ENCODE measurements at places on chromosomes 11 and 22.

DNA sequence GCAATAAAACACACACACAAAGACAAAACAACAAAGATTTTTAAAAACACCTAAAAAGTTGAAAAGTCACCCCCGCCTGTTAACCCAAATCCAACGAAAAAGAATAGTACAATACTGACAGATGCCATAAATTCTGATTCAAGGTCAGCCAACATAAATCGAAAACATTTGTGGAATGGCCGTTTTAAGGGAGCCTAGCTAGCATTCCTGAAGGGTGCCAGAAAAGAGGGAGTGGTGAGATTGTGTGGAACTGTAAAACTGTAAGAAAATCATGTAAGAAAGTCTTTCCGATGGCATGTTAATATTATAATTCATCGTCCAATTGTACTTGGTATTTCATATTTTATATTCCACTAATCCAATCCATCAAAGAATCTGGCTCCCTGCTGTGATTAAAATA, 75.1 kb downstream of the RAB38 start:
- DNase-seq, result no peak

- no peak for DNase-seq
These were observed 212.4 kb upstream of the SESN3 start for GRCh38 chr11:95443386-95443785.

DNA sequence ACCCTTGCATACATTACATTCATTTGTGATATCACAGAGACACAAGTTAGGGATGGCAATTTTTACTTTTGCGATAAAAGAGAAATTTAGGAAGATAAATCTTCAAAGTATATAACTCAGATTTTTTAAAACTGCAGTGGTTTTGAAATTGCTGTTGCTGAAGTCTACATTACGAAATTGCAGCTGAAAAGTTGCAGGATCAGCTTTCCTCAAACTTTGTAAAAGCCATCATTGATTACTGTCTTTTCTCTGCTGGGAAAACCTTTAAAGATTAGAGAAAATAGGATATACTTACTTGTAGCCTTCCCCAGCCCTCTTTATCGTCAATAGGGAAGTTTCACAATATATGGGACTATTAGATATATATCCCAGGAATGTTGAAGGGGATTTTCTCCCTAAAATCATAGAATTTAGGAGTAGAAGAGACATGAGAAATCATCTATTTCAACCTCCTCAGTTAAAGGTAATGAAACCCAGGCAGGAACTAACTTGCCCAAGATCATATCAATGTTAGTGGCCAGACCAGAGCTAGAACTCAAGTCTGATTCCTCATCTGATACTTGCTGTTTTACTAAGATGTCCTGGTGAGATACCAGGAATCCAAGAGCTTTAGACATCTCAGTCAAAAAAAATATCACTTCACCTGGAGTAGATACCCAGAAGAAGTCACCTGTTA, 10.4 kb upstream of the AGBL2 start:
- no peak for DNase-seq

- DNase-seq, result no peak
These were observed 29.5 kb downstream of the RCOR2 start for GRCh38 chr11:63887386-63887999.

DNA sequence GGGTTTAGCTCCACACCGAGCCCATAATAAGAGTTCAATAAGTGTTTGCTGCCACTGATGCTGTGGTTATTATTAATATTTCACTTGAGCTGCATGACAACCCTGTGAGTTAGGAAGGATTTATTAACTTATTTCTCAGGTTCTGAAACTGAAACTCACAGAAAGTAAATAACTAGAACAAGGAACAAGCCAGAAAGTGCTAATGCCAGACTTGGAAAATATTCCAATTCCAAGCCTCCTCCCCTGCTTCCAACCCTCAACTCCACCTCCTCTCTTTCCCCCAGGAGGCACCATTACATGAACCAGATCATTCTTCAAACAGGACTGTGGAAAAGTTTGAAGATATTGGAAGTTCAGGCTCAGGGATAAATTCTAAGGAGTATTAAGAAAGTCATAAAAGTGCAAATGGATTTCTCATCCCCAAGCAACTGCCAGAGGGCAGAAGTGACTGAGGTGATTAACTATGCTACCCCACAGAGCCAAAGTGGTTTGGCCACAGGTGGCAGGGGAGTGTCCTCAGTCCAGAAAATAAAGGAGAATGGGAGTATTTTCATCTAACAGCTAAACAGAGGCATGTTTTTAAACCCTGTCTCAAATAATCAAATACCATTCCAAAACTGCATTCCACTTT, 3.2 kb upstream of the FJX1 start:
- DNase-seq, result no peak

DNA sequence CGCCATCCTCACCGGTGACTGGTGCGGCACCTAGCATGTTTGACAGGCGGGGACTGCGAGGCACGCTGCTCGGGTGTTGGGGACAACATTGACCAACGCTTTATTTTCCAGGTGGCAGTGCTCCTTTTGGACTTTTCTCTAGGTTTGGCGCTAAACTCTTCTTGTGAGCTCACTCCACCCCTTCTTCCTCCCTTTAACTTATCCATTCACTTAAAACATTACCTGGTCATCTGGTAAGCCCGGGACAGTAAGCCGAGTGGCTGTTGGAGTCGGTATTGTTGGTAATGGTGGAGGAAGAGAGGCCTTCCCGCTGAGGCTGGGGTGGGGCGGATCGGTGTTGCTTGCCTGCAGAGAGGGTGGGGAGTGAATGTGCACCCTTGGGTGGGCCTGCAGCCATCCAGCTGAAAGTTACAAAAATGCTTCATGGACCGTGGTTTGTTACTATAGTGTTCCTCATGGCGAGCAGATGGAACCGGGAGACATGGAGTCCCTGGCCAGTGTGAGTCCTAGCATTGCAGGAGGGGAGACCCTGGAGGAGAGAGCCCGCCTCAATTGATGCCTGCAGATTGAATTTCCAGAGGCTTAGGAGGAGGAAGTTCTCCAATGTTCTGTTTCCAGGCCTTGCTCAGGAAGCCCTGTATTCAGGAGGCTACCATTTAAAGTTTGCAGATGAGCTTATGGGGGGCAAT, 1.1 kb downstream of the NEAT1 start:
- DNase-seq, result no peak

DNA sequence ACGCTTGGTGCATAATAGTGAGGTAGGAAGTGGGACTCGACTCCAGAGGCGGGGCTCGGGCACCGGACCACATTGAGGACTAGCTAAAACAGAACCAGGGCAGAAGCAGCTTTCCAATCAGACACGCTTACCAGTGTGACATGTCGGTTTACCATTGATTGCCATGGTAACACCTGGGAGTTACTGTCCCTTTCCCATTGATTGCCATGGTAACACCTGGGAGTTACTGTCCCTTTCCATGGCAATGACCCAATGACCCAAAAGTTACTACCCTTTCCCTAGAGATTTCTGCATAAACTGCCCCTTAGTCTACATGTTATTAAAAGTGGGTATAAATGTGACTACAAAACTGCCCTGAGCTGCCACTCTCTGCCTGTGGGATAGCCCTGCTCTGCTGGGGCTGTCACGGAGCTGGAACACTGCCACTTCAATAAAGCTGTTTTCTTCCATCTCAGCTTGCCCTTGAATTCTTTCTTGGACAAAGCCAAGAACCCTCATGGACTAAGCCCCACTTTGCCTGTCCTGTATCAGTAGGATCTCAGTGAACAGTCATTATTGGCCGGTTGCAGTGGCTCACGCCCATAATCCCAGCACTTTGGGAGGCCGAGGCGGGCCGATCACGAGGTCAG, 77.4 kb upstream of the CRYBB3 start:
- no peak for DNase-seq

DNA sequence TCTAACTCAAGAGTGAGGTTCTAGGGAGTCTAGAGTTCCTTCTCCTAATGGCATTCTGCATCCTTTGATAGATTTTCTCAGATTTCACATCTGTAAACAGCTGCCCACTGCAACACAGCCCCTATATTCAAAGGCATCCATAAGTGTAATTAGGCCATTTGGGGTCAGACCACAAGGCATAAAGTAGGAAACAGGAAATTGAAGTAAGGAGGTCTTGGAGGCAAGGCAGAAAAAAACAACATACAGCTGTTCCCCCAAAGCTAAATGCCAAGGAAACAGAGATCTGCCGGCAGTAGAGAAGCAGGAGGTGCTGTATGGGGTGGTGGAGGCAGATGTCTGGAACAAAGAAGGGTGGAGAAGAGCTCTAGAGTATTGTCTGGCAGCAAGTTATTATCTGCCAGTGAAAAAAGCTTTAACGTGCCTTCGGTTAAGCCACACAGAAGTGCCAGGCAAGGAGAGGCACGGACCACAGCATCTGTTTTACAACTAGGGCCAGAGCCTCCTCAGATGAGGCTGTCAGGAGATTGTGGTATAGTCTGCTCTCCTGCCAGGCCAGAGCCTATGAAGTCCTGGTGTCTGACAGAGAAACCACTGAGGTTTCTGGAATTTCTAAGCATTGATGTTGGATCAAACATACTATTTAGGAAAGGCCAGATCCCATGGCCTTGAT, 100.2 kb upstream of the CHRM4 start:
- no peak for DNase-seq

DNA sequence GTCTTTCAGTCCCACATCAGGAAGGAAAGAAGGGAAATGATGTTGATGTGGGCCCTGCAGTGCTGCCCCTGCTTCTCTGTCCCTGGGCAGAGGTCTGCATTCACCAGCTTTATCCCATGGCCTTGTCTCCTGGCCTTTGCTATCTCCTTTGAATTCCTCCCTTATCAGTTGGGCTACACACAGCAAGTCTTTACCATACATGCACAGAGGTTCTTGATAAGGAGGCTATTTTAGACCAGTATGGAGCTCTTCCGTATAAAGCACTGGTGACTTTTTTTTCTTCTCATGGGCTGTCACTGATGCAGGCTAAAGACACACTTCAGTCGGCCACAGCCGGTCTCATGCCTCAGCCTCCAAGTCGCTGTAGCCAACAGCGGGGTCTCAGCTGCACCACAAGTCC, 20.2 kb downstream of the MYO18B start:
- no peak for DNase-seq

- DNase-seq, result no peak
These were observed 53.0 kb downstream of the KREMEN1 start for GRCh38 chr22:29125844-29126243.

DNA sequence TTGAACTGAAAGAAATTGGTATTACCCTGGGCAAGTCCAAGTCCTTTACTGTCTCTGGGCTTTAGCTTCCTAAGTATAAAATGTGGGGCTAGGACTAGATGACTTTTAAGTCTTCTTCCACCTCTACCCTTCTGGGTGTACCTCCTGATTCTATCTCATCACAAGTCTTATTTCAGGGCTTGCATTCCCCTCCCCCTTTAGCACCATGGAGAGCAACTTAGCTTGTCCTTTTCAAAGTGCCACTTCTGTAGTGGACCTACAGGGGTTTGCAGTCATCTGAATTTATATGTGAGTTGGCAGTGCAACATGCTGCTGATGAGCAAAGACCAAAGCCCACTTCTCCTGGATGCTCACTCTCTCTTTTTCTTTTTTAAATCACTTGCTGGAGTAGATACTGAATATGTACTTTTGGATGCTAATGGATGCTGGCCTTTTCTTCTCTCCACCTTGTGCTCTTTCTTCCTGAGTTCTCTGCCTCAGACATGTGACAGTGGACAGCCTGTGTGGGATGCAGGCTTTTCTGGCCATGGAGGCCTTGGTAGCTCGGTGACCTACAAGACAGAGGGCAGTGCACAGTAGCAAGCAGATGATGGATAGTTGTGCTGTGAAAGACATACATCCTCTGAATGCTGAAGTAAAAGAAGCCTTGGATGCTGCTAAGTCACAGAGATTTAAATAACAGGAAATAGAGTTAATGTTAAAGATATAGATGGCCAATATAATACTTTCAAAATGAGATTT, 185.0 kb downstream of the NELL1 start:
- DNase-seq, result no peak

DNA sequence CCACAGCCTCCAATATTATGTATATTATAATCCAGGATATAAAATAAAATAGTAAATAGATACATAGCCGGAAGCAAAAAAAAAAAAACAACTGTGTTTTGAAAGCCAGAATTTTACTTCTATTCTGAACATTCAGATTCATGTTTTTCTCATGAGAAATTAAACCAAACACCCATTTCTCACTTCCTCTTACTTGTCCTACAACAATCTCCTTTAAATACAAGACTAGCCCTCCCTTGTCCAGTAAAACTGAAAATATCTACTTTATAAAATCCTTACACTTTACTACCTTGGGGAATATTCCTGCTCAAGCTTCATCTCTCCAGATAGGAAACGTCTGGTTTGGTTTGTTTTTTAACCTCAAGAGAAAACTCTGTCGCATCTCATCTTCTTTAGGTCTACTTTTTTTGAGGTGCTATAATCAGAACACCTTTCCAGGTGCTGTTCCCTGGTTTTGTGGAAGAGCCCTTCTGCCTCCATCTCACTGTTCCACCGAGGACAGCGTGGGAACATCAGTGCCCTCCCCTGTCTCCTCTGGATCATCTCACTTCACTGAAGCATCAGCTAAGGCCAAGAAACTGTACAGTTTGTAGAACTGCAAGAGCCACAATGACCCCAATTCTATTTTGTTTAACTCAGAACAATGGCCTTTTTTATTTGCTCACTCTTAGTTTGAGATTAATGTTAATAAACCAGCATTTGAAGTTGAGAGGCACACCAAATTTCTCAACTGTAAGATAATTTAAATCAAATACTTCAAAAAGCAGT, 82.0 kb upstream of the ARHGAP32 start:
- DNase-seq, result no peak

DNA sequence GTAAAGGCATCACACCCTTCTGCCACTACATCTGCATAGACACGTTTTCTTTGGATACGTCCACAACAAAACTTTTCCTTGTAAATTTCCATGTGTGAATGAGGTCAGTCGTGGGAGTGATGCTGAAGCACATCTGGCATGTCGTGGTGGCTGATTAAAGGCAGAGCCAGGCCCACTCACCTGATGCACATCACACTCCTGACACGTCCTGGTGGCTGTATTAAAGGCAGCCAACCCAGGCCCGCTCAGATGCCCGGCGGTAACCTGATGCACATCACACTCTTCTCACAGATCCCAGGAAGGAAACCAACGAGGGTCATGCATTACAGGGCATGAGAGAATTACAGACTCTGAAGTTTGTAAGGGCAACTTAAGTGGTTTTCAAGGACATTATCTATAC, 321.6 kb upstream of the B3GAT1 start:
- no peak for DNase-seq

- DNase-seq, result peak; percentile 53
These were observed 253.7 kb upstream of the CHORDC1 start for GRCh38 chr11:90476442-90477007.

GRCh38 chr11:123365955-123366354, 64.1 kb upstream of the GRAMD1B start:
- no peak for DNase-seq

- DNase-seq, result no peak
These were observed 33.9 kb upstream of the PANX2 start for GRCh38 chr22:50136581-50137015.

DNA sequence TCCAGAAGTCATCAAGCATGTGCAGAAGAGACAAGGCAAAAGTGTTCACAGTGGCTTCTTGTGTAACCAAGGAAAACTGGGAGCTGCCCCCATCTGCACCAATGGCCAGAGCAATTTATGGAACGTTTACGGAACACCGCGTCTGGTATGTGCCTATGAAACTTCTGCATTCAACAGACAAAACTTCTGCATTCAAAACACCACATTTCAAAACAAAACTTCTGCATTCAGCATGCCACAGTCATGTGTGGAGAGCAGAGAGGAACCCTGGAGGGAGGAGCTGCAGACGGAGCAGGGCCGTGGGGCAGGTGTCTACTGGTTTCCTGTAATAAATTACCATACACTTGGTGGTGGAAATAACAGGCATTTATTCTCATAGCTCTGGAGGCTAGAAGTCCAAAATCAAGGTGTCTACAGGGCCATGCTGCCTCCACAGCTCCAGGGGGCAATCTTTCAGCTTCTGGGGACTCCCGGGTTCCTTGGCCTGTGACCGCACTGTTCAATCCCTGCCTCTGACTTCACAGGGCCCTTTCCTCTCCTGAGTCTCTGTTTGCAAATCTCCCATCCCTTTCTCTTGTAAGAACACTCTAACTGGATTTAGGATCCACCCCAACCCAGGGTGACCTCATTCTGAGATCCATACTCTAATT, 32.2 kb downstream of the RPL3 start:
- no peak for DNase-seq
